CD4-positive, alpha-beta T cell treated with Interleukin-15 for 1 hour (primary cell): ENCODE measurements at places on chromosomes 5 and 9.

GRCh38 chr5:84191281-84191680, 193.4 kb downstream of the EDIL3 start:
- no peak for DNase-seq

- no peak for DNase-seq
Observed at GRCh38 chr5:142466195-142466971, 141.6 kb upstream of the SPRY4 start.

GRCh38 chr9:121038804-121039203, 11.3 kb downstream of the C5 start:
- no peak for DNase-seq

DNA sequence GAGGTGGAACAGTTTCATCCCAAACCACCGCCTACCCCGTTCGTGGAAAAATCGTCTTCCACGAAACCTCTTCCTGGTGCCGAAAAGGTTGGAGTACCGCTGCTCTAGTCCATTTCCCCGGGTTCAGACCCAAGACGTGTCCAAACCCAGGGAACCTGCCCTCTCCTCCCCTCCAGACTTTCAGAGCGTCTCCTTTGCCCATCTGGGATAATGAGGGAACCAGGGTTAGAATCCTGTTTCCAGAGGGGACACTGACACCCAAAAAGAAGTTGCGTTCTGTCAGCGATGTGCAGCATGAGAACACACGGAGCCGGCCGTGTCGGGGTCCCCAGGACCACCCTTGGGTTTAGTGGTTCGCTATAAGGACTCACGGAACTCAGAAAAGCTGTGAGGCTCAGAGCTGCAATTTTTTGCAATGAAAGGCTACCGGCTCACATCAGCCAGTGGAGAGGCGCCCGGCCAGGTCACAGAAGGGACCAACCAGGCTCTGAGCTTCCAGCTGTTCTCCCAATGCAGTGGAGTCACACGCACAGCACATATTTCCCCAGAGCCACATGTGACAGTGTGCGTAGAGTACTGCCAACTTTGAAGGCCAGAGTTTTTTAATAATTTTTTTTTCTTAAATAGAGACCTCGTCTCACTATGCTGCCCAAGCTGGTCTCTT, 19.4 kb downstream of the LAMC3 start:
- DNase-seq, result no peak

DNA sequence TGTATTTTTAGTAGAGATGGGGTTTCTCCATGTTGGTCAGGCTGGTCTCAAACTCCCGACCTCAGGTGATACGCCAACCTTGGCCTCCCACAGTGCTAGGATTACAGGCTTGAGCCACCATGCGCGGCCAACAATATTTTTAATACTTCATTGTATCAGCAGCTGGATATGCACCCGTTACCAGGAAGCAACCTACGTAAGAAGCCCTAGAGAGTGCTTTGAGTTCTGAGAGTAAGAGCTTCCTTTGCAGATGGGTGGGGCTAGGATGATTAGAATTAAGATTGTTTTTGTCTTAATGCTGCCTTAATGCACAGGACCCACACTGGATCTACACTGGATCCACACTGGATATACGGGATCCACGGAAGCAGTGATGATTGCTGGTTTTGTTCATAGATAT, 123.9 kb upstream of the ABCA1 start:
- peak; percentile 20 for DNase-seq

- peak; percentile 36 for DNase-seq
Observed at GRCh38 chr5:76641514-76642120, 18.4 kb upstream of the F2RL2 start.

DNA sequence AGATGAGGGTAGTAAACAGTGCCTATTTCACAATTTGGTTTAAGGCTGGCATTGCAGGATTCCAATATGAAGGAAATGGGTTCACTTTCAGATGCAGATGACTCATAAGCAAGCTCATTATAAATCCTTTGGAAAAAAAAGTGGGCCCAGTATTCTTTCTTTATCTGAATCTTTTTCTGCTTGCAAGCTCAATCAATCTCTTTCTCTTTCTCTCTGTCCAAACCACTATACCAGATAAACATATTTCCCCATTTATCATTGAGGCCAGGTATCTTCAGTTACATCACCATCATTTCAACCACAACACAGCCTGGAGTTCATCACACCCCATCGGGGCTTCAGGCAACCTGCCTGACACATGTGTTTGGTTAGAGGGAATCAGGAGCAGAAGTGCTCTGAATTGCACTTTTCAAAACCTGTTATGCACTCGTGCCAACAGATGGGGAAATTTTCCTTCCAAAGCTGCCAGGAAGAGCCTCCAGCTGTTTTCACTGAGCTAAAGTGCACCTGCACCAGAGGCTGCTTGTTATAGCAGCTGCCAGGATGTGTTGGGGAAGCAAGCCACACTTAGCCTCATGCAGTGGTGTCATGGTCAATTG, 30.0 kb upstream of the MAMDC2 start:
- no peak for DNase-seq

- no peak for DNase-seq
Observed at GRCh38 chr5:120901199-120901598, 437.1 kb downstream of the PRR16 start.
